ENCODE measurements at places on chromosomes 5 and 9. TPM values are rescaled to one million over a fixed set of nuclear protein-coding genes. Genes with fewer than 3 reads are reported as not detected.

- H3K4me3 ChIP-seq = no peak overlapping the region
- H3K27me3 ChIP-seq = no peaks in the 10 kb centered on the region
- no peak overlapping the region for H3K27ac ChIP-seq
- H3K4me1 ChIP-seq = peaks cover 6% of the 10 kb centered on the region
- no peak for DNase-seq
Measured at GRCh38 chr5:80644900-80645299, 9.6 kb upstream of the MSH3 start.

- H3K36me3 ChIP-seq = no peaks in the 10 kb centered on the region
- H3K4me1 ChIP-seq = no peaks in the 10 kb centered on the region
- H3K4me3 ChIP-seq = no peak overlapping the region
- DNase-seq = no peak
Measured at GRCh38 chr5:143618141-143618540, 193.8 kb upstream of the HMHB1 start.

GRCh38 chr5:129049126-129049799 lies 45.3 kb upstream of the ISOC1 start:
- no peaks in the 10 kb centered on the region for H3K36me3 ChIP-seq
- H3K4me1 ChIP-seq = no peaks in the 10 kb centered on the region
- no peak overlapping the region for H3K27ac ChIP-seq
- no peak for DNase-seq
- peaks cover 4% of the 10 kb centered on the region for H3K27me3 ChIP-seq

GRCh38 chr5:99010294-99010693 lies 81.5 kb upstream of the CHD1 start:
- no peak overlapping the region for H3K27ac ChIP-seq
- H3K27me3 ChIP-seq = no peaks in the 10 kb centered on the region
- no peaks in the 10 kb centered on the region for H3K36me3 ChIP-seq
- H3K4me1 ChIP-seq = peaks cover 5% of the 10 kb centered on the region
- DNase-seq = no peak

DNA sequence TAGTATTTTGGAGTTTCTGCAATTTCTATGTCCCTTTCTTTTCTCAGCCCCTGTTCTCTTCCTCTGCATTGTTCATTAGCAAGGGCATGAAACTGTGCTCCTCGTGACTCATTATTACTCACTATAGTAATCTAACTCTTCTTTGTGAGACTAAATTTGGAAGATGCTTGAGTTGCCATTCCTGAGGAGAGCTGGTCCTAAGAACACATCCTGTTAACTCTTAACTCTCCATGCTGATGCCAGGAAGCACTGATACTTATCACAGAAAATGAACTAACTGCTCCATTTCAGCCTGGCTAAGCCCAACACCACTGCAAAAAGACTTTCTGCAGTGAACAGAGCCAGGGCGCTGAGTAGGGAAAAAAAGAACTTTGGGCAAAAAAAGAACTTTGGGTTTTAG lies 10.6 kb upstream of the CSNK1A1 start:
- peaks cover 30% of the 10 kb centered on the region for H3K4me1 ChIP-seq
- H3K4me3 ChIP-seq = no peak overlapping the region
- DNase-seq = peak; percentile 8
- H3K27me3 ChIP-seq = no peaks in the 10 kb centered on the region

GRCh38 chr5:173964506-173964905 lies 24.5 kb upstream of the C5orf47 start:
- no peaks in the 10 kb centered on the region for H3K36me3 ChIP-seq
- no peaks in the 10 kb centered on the region for H3K27me3 ChIP-seq
- DNase-seq = no peak
- H3K4me1 ChIP-seq = peaks cover 23% of the 10 kb centered on the region
- H3K4me3 ChIP-seq = no peak overlapping the region

DNA sequence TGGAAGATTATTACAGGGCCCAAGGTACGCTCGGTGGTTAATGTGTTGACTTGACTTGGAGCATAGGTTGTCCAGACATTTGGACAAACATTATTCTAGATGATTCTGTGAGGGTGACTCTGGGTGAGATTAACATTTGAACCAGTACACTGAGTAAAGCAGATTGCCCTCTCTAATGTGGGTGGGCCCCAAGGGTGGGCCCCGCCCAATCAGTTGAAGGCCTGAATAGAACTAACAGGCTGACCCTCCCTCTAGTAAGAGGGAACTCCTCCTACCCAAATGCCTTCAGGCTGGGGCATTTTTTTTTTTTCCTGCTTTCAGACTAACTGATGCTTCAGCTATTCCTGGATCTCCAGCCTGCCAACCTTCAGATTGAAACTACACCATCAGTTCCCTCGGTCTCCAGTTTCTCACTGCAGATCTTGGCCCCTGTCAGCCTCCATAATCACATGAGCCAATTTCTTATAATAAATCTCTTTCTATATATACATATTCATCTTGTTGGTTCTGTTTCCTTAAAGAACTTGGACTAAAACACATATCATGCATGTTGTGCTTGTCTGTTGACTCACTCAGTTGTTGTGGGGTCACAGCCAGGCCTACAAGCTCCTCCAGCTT lies 338.1 kb upstream of the BRINP1 start:
- H3K4me1 ChIP-seq = no peaks in the 10 kb centered on the region
- no peak for DNase-seq
- H3K36me3 ChIP-seq = no peaks in the 10 kb centered on the region
- no peak overlapping the region for H3K27ac ChIP-seq

DNA sequence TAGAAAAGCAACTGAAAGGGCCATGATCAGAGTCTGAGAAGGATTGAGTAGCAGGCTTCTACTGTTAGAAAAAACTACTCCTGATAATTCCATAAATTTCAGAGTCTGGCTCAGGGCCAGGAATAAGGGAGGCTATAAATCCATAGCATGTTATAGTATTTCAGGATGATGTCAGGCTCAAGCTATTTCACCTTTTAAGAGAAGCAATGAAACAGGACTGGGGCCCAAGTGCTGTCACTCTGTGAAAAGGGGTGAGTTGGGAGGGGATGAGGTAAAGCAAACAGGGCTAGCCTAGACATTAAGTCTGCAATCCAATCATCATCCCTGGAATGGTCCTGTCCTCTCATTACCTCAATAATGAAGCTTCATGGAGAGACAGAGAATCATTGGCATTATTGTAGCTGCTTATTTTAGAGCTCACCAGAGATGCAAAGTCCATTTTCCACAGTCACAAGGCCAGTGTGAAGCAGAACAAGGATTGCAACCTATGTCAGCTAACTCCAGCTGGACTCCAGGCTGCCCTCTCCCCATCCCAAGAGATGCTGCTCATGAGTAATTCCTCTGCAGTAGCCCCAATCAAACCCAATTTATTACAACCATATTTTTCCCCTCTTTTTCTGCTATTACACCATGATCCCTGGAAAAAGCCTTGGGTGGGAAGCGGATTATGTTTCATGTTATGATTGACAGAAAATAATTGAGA lies 56.0 kb downstream of the PAPPA start:
- no peaks in the 10 kb centered on the region for H3K4me1 ChIP-seq
- no peaks in the 10 kb centered on the region for H3K36me3 ChIP-seq
- DNase-seq = no peak

- no peaks in the 10 kb centered on the region for H3K4me1 ChIP-seq
- H3K36me3 ChIP-seq = no peaks in the 10 kb centered on the region
- no peaks in the 10 kb centered on the region for H3K27me3 ChIP-seq
- DNase-seq = no peak
Measured at GRCh38 chr9:91833096-91833877, 116.7 kb downstream of the ROR2 start.

DNA sequence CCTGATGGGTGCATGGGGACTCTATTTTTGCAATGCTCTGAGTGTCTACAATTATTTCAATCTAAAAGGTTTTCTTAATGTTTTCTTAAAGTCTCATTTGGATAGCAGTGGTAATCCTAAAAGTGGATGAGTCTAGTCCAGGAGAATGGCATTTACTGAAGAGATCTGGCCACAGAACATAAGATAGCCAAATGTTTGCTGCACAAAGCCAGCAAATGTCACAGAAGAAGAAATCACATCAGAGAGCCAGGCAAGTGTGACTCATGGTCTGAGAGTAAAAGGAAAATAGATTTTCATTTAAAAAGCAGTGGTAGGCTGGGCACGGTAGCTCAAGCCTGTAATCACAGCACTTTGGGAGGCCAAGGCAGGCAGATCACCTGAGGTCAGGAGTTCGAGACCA lies 352.7 kb upstream of the GRAMD2B start:
- no peak overlapping the region for H3K27ac ChIP-seq
- H3K36me3 ChIP-seq = no peaks in the 10 kb centered on the region
- no peaks in the 10 kb centered on the region for H3K4me1 ChIP-seq
- no peaks in the 10 kb centered on the region for H3K27me3 ChIP-seq
- no peak overlapping the region for H3K4me3 ChIP-seq

DNA sequence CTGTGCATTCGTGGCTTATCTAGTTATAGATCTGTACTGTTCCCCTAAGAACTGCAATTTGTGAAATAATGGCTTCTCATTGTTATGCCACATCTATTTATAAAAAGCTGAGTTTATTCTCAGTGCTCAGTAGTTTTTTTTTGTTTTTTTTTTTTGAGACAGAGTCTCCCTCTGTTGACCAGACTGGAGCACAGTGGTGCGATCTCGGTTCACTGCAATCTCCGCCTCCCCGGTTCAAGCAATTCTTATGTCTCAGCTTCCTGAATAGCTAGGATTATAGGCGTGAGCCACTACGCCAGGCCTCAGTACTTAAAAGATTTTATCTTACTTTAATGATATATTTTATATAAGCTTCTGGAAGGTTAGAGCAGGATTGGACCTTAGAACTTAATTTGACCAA lies 19.0 kb downstream of the SEC61B start:
- H3K4me3 ChIP-seq = no peak overlapping the region
- DNase-seq = no peak
- peaks cover 25% of the 10 kb centered on the region for H3K4me1 ChIP-seq
- peaks cover 29% of the 10 kb centered on the region for H3K36me3 ChIP-seq
- H3K27ac ChIP-seq = no peak overlapping the region
- H3K27me3 ChIP-seq = no peaks in the 10 kb centered on the region

DNA sequence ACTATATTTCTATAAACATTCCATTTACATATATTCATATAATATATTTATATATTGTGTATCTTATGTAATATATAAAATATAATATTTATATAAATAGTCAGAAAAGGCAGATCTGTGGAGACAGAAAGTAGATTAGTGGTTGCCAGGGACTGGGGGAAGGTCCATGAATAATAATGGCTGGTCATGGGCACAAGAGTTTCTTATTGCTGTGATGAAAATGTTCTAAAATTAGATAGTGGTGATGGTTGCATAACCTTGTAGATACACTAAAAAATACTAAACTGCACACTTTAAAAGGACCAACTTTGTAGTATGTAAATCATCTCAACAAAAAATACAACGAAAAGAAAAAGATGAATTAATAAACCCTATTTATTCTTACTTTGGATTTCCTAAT lies 47.3 kb downstream of the NUP155 start:
- DNase-seq = no peak
- H3K4me1 ChIP-seq = no peaks in the 10 kb centered on the region
- no peaks in the 10 kb centered on the region for H3K27me3 ChIP-seq
- no peak overlapping the region for H3K27ac ChIP-seq
- H3K36me3 ChIP-seq = peaks cover 52% of the 10 kb centered on the region
- no peak overlapping the region for H3K4me3 ChIP-seq

GRCh38 chr5:120139039-120139438 lies 325.1 kb upstream of the PRR16 start:
- H3K4me3 ChIP-seq = no peak overlapping the region
- no peaks in the 10 kb centered on the region for H3K36me3 ChIP-seq
- no peaks in the 10 kb centered on the region for H3K27me3 ChIP-seq
- H3K27ac ChIP-seq = no peak overlapping the region

DNA sequence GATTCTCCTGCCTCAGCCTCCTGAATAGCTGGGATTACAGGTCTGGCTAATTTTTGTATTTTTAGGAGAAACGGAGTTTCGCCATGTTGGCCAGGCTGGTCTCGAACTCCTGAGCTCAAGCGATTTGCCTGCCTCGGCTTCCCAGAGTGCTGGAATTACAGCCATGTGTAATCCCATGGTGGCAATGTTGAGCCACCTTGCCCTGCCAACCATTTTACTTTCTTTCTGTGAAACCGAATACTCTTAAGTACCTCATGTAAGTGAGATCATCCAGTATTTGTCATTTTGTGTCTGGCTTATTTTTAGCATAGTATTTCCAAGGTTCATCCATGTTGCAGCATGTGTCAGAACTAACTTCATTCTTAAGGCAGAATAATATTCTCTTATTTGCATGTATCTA lies 8.2 kb downstream of the PRRC2B start:
- no peaks in the 10 kb centered on the region for H3K27me3 ChIP-seq
- peak; percentile 30 for DNase-seq
- peak overlapping the region; percentile 81 for H3K27ac ChIP-seq
- peaks cover 27% of the 10 kb centered on the region for H3K36me3 ChIP-seq

DNA sequence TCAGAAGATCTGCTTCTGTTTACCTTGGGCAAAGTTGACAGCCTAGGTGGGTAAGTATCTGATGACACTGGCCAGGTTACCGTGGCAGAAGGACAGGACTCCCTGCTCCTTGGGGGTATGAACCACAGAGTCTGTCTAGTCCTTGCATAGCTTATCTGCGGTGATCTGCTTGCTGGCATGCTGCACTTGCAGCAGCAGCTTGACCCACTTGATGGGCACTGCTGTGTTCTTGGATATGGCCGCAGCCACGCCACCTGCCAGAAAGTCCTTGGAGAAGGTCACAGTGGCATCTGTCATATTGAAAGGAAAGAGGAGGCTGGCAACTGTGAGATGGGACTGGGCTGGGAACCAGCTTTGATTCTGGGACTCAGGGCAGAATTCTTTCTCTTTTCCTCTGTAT lies 35.9 kb upstream of the POC5 start:
- no peak overlapping the region for H3K4me3 ChIP-seq
- H3K4me1 ChIP-seq = no peaks in the 10 kb centered on the region
- H3K27ac ChIP-seq = no peak overlapping the region
- H3K27me3 ChIP-seq = peaks cover 24% of the 10 kb centered on the region

PLPP7 gene
- 0.14 TPM for total RNA-seq

CARTPT gene
- total RNA-seq = not detected

C9 gene
- not detected for total RNA-seq

LCN12 gene
- 1.1 TPM for total RNA-seq

ZNF367 gene
- total RNA-seq = 24.2 TPM

TMEM252 gene
- not detected for total RNA-seq

FSD1L gene
- total RNA-seq = 3.0 TPM

ENTPD8 gene
- not detected for total RNA-seq

Measured in activated CD4-positive, alpha-beta T cell treated with anti-CD3 and anti-CD28 coated beads for 36 hours (primary cell).